NCI-H1092 treated with DMSO at 0.1 percent for 48 hours (cell line): ENCODE measurements at places on chromosomes 4 and X.

DNA sequence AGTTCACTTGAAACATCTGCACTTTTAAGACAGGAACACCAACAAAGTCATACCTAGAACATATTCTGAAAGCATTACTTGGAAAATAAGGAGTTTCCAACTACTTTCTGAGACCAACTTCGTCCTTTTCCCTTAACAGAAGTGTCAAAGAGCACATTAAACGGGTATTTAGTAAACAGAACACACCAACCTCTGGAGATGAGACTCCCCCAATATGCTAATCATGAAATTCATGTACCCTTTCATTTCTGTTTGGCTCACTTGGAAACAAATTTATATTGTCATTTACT is 69.2 kb downstream of the NOCT start:
- no peak for DNase-seq

DNA sequence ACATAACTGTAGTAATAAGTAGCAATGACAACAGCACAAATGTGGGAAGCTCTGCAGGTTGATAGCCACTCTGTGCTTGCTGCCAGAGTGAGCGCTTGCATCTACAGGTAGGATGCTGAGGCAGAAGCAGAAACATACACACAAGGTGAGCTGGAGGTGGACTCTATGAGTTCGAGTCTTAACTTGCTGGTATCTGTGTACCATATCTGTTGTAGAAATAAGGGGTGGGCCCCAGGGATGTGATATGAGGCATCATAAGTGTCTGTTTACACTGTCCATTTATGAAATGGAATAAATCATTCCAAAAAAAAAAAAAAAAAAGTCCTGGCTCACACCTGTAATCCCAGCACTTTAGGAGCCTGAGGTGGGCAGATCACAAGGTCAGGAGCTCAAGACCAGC is 32.8 kb upstream of the EIF4E start:
- no peak for DNase-seq

DNA sequence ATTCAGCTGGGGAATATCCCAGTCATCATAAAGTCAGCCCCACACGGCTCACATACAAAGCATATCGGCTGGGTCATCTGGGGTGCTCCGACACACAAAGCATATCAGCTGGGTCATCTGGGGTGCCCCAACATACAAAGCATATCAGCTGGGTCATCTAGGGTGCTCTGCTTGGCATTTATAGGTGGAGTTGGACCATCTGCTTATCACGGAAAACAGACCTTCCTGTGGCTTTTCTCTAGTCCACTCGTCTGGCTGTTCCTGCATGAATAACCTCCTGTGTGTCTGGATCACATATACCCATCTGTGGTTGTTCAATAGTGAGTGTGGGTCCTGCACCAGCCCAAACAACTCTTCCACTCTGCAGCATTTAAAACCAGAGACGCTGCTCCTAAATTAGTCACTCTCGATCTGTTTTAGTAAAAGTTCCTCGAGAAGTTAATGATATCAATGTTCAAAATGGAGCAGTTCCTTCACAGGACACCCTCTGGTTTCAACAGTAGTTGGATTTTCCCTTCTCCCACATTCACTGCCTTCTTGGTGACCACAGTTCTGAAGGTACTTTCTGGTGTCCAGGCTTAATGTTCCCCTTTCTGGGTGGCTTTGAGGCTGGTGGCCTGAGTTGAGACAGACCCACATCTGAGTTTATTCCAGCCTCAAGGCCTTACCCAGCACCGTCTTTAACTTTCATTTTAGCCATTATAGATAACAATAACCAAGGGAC is 70.0 kb upstream of the FRG1 start:
- DNase-seq, result no peak

DNA sequence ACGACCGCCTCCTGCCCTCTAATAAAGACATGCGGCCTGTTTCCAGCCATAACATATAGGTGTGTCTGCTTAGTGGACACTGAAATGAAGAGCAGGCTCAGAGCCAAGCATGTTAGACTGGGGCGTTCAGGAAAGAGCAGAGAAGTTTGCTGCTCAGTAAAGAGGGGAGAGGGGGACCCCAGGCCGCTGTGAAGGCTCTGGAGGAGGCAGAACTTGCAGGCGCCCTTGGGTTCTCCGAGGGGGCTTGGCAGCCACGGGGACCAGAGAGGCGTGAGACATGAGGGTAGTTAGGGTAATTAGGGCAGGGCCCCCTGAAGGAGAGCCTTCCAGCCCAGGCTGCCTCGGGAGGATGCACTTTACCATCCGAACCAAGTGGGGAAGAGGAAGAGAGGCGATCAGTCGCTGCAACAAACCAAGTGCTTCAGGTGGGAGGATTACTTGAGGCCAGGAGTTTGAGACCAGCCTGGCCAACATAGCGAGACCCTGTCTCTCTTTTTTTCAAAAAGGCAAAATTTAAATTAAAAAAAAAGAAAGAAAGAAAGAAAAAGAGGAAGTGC is 46.6 kb upstream of the CDKN2AIP start:
- DNase-seq, result no peak

DNA sequence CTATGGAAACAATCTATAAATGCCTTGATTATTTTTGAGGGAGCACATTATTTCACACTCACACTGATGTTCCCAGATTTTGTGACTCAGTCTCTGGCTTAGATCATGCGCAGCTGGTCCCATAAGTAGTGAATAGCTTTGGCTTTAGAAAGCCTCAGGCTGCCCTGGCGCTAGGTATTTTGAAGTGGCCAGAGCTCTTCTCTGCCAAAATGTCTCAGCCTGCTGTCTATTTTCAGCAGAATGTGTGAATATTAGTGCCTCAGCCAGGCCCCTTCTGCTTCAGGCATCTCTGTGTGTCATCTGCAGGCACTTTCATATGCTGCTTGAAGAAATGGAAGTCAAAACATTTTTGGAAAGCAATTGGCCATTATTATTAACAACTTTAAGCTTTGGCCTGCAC is 931.0 kb upstream of the INTU start:
- peak; percentile 66 for DNase-seq

- DNase-seq, result no peak
Measured at GRCh38 chr4:166078955-166079354, 205.9 kb downstream of the TLL1 start.

DNA sequence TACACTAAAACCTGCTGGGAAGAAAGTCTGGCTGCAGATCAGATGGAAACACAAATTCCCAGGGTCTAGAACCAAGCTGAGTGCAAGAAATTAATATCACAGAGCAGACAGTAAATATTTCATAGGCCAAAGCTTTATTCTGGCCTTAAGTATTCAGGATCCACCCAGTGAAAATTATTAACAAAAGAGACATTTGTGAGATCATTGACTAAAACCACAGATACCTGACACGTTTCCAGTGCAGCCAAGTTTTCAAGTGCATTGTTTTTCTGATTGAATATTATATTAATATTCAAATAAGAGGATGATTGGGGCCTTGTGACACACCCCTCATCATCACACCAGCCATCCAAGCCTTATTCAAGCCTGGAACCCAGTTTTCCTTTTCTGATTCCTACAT is 10.3 kb downstream of the ELOVL6 start:
- DNase-seq, result no peak

DNA sequence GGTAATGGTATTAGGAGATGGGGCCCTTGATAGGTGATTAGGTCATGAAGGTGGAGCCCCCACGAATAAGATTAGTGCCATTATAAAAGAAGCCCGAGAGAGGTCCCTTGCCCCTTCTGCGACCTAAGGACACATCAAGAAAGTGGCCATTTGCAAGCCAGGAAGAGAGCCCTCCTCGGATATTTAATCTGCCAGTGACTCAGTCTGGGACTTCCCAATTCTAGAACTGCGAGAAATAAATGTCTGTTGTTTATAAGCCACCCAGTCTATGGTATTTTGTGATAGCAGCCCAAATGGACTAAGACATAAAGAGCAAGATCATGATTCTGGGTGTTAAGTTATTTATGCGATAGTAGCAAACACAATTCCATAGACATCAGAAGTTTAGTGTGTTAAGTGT is 192.2 kb downstream of the LDB2 start:
- DNase-seq, result no peak

- no peak for DNase-seq
Measured at GRCh38 chr4:71833232-71833900, 49.5 kb upstream of the GC start.

- DNase-seq, result no peak
Measured at GRCh38 chr4:8171984-8172924, 13.6 kb upstream of the ABLIM2 start.

- no peak for DNase-seq
Measured at GRCh38 chr4:47538111-47538824, 53.2 kb downstream of the ATP10D start.

DNA sequence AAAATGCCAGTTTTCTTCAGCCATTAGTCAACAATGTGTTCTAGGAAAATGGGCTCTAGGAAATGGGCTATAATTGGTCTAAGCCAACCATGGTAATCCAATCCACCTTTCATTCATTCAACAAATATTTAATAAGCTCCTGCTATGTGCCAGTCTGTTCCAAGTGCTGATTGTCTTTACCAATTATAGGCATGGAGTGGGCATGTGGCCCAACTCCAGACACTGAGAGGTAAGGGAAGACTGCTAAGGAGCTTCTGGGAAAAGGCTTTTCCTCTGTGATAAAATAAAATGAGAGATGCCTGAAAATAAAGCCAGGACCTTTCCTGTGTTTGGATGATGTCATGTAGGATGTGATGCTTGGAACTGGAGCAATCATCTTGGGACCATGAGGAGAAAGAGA is 43.3 kb downstream of the HOPX start:
- DNase-seq, result no peak

DNA sequence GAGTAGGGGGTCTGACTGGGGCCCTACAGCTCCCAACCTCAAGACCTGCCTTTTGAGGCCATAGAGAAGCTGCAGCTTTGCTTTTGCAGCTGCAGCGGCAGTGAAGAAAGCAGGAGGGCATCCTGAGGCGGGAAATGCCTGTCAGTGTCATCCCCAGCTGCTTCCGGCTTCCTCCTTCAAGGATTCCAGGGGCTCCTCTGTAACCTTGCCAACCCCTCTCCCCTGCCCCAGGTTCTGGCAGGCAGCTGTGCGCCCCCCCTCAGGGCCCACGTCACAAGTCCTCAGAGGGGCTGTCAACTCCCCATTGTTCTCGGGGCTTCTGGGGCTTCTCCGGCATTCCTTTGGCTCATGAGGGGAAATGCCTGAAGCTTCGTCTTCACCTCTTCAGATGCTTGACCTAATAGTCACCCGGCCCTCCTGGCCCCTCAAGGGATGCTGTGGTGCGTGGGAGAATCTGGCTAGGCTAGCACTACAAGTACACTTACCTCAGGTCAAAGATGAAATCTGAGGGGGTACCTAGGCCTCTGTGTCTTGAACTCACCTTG is 31.9 kb downstream of the APLN start:
- no peak for DNase-seq

DNA sequence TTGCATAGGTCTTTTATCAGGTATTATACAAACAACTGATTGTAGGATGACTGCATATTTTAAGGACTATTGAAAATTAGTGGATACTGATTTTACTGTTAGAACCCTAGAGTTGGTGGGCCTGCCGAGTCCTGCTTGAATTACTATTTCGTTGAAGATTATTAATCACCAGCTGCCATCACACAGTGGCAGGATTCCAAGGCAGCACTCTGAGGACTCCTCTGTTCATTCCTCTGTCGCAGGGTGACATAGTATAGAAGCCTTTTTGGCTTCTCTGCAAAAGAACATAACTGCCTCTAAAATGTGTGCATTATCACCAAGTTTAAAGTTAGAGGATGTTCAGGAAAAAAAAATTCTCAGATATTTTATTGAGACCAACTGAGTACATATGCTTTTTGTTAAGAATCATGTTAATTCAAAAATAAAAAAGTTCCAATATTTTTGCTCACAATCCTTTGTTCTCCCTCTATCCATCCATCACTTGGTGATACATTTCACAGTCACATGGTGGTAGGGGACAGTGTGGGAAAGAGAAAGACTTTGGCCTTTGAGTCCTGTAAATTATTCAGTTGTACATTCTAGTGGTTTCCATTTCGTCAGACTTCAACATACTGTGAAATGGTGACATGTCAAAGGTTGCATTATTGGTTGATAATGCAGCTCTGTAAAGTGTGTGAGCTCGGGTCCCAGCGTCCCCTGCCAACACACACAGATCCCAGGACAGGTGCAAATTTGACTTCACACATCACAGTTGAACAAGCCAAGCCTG is 332.5 kb downstream of the GRID2 start:
- no peak for DNase-seq

DNA sequence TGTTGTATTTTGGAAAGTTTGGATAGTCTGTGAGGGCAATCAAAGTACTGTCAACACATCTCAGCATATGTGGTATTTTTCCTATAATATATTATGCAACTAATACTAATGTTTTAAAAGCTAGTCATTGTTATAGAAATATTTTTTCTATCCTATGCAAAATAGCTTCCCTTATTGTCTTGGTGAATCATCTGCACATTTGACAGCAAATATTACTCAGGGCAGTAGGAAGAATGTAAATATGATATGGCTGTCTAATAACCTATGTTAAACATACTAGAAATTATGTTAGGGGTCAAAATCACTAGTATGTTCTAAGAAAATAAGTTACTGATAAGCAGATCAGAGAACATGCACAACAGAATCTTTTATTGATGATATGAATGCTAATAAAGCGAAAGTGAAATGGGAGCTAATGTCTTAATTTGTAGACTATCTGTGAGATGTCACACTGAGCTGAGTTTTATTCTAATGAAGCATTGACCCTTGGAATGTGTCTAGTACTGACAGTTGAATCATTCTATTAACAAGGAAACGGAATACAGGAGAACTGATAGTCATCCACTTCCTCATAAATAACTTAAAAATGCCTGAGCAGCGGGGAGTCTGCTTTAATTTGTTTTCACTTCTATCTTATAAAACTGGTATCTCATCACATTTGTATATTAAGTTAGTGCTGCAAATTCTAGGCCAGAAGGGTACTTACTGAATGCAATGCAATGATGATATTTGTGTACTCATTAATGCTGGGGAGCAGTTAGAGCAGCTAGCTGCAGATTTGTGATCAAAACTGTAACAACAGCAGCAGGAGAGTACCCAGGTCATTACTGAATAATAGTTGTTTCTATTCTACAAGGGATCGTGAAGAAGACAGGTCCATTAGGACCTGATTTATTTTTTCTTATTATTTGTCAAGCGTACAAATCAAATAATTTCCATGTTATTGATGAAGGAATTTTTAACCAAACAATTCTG is 440.3 kb upstream of the AADAT start:
- no peak for DNase-seq

GRCh38 chrX:550514-550913 is 80.1 kb upstream of the SHOX start:
- DNase-seq, result no peak

GRCh38 chrX:11575332-11575731 is 90.4 kb downstream of the ARHGAP6 start:
- no peak for DNase-seq

GRCh38 chr4:142238589-142238988 is 602.2 kb downstream of the IL15 start:
- DNase-seq, result no peak
